ENCODE measurements at places on chromosomes 1 and 21. TPM values are rescaled to one million over a fixed set of nuclear protein-coding genes. Genes with fewer than 3 reads are reported as not detected.

DNA sequence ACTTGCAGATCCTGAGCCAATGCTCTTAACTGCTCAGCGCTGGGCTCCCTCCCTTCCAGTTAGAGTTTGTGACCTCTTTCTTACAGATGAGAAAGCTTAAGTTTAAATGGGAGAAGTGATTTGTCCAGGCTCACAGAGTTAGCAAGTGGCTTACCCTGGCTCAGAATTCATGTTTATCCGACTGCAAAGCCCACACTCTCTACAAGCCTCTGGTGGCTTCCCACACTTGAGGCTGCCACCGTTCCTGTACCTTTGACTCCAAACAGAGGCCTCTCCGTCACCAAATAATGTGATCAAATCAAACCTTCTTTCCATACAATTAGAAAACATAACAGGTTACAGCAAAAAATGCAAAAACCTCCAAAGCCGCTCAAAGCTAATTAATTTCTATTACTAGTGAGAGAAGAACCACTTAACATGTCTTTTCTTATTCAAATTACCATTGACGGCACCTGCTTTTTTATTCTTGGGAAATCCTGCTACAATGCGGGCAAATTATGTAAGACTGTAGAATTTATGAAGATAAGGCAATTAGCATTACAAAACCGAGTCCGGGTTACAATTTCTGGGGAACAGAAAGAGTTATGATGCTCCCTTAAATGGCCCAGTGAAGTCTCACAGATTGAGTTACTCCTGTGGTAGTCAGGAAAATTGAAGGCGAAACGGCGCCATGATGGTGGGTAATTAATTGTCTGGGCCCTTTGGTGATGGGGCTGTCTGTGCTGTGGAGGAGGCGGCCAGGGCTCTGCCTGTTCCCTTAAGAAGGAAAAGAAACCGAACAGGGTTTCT, 324.3 kb upstream of the POU3F1 start:
- no peaks in the 10 kb centered on the region for H3K36me3 ChIP-seq
- H3K27me3 ChIP-seq: peaks cover 2% of the 10 kb centered on the region
- no peak overlapping the region for H3K4me3 ChIP-seq
- no peak for DNase-seq
- H3K4me1 ChIP-seq: no peaks in the 10 kb centered on the region
- H3K27ac ChIP-seq: no peak overlapping the region

DNA sequence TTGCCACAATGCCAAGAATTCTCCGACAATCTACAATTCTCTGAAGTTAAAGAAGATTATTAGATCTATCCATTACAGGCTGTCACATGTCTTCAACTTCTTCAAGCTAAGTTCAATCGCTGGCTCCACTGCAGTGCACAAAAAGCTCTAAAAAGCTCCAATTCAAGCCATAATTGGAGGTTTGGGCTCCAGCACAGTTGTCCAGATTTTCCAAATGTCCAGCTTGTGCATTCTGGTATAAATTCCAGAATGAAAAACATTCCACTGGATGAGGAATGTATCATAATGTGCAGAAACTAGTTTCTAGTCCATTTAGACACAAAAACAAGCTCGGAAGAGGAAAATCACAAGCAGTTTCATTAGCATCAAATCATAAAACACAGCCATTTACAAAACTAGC, 138.6 kb downstream of the NRIP1 start:
- peak overlapping the region; percentile 20 for H3K27ac ChIP-seq
- no peaks in the 10 kb centered on the region for H3K36me3 ChIP-seq
- H3K27me3 ChIP-seq: no peaks in the 10 kb centered on the region
- no peaks in the 10 kb centered on the region for H3K4me1 ChIP-seq

DNA sequence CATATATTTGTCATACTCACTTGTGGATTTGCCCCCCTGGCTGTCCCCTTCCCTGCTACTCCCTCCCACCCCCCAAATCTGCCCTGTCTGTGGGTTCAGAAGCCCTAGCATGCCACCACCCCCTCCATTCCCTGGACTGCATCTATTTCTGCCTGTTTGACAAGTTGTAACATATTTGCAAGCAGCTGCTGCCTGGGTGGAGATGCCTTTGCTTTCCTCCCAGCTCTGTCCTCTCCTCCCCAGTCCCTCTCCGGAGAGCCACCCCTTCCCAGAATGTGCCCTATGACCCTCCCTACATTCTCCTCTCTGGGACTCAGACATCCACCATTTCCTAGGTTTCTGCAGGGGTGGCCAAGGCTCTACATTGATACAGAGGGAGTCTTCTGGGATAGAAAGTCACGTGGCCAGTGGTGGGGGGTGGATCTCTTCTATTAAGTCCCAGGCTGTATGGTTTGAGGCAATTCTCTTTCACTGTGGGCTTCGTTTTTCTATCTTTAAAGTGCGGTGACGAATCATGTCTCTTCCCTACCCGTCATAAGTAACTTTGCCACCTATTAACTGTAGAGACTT, 6.0 kb upstream of the MYOG start:
- peak overlapping the region; percentile 65 for H3K27ac ChIP-seq
- no peaks in the 10 kb centered on the region for H3K36me3 ChIP-seq
- DNase-seq: peak; percentile 61
- H3K4me3 ChIP-seq: no peak overlapping the region
- H3K4me1 ChIP-seq: peaks cover 53% of the 10 kb centered on the region

- no peak overlapping the region for H3K4me3 ChIP-seq
- H3K4me1 ChIP-seq: no peaks in the 10 kb centered on the region
- DNase-seq: no peak
- no peak overlapping the region for H3K27ac ChIP-seq
- no peaks in the 10 kb centered on the region for H3K36me3 ChIP-seq
- H3K27me3 ChIP-seq: no peaks in the 10 kb centered on the region
These were observed 137.1 kb downstream of the ETS2 start for GRCh38 chr21:38942748-38943211.

DNA sequence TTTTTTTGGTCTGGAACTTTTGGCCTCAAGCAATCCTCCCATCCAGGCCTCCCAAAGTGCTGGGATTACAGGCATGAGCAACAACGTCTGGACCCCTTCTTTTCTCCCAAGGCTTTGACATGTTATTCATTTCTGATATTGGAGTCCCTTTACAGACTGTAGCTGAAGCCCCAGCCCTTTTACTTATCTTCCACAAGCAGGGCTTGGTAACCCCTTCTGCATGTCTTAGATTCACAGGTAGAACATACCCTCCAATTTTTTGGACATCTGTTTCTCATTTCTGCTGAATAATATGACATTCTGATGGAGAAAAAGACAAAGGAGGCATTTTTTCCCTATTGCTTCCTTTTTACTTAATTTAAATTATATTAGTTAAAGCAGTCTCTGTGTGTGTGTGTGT, 39.2 kb upstream of the RGS21 start:
- no peak overlapping the region for H3K27ac ChIP-seq
- no peak for DNase-seq
- H3K36me3 ChIP-seq: no peaks in the 10 kb centered on the region

GRCh38 chr21:21230672-21231071, 232.5 kb downstream of the NCAM2 start:
- no peaks in the 10 kb centered on the region for H3K36me3 ChIP-seq
- peak; percentile 37 for DNase-seq
- H3K27ac ChIP-seq: no peak overlapping the region
- no peaks in the 10 kb centered on the region for H3K4me1 ChIP-seq
- no peaks in the 10 kb centered on the region for H3K27me3 ChIP-seq
- no peak overlapping the region for H3K4me3 ChIP-seq

- DNase-seq: no peak
- no peak overlapping the region for H3K27ac ChIP-seq
- no peak overlapping the region for H3K4me3 ChIP-seq
- peaks cover 2% of the 10 kb centered on the region for H3K4me1 ChIP-seq
- H3K27me3 ChIP-seq: no peaks in the 10 kb centered on the region
These were observed 14.3 kb downstream of the TNN start for GRCh38 chr1:175081983-175082382.

GRCh38 chr1:62800825-62801306, 16.9 kb downstream of the ATG4C start:
- peak; percentile 62 for DNase-seq
- H3K4me1 ChIP-seq: no peaks in the 10 kb centered on the region
- no peaks in the 10 kb centered on the region for H3K36me3 ChIP-seq
- no peaks in the 10 kb centered on the region for H3K27me3 ChIP-seq

CFHR2 gene
- polyA plus RNA-seq: not detected

LEFTY2 gene
- polyA plus RNA-seq: 2.1 TPM

KRTAP11-1 gene
- polyA plus RNA-seq: not detected

AMY1A gene
- not detected for polyA plus RNA-seq

SMCP gene
- polyA plus RNA-seq: not detected

GBP2 gene
- polyA plus RNA-seq: 3.5 TPM

DTL gene
- polyA plus RNA-seq: 7.5 TPM
